ENCODE measurements at places on chromosomes 7 and 10. TPM values are rescaled to one million over a fixed set of nuclear protein-coding genes. Genes with fewer than 3 reads are reported as not detected.

Gene IFIT1
- total RNA-seq: 1.2 TPM

Gene UCN3
- not detected for total RNA-seq

Gene CAMK2B
- 0.17 TPM for total RNA-seq

Gene CPA2
- total RNA-seq: 0.29 TPM

Gene MRLN
- not detected for total RNA-seq

Gene ZNF479
- total RNA-seq: not detected

Gene CHAT
- total RNA-seq: not detected

Gene SHTN1
- 21.3 TPM for total RNA-seq

Gene IL2RA
- not detected for total RNA-seq

Gene PDLIM1
- 123 TPM for total RNA-seq

Gene TRPV5
- total RNA-seq: not detected

Gene SDK1
- 8.4 TPM for total RNA-seq

Gene NEURL1
- total RNA-seq: 1.2 TPM

Gene CHST15
- 8.7 TPM for total RNA-seq

Gene TPST1
- 12.5 TPM for total RNA-seq

Gene MALRD1
- 0.20 TPM for total RNA-seq

Gene BLNK
- not detected for total RNA-seq

Gene TRPV6
- total RNA-seq: 0.81 TPM

Gene SYNPO2L
- not detected for total RNA-seq

Gene NEUROD6
- total RNA-seq: not detected

Gene ZNF775
- total RNA-seq: 9.7 TPM

Gene AKR1C3
- 2.1 TPM for total RNA-seq

Gene RAMP3
- total RNA-seq: 0.63 TPM

Gene CADPS2
- 8.1 TPM for total RNA-seq

Gene POLD2
- total RNA-seq: 126 TPM

Gene LIPM
- not detected for total RNA-seq

Gene FAM131B
- 18.5 TPM for total RNA-seq

Gene HHEX
- 1.8 TPM for total RNA-seq

Gene CACNA2D1
- 36.2 TPM for total RNA-seq

Gene FERD3L
- not detected for total RNA-seq

Gene TEX36
- total RNA-seq: not detected

Gene TSPAN12
- total RNA-seq: 8.7 TPM
